Bladder microvascular endothelial cell (primary cell): ENCODE measurements at places on chromosomes 3 and 15. TPM values are rescaled to one million over a fixed set of nuclear protein-coding genes. Genes with fewer than 3 reads are reported as not detected.

The NLGN1 gene
- total RNA-seq: 1.3 and 4.0 TPM in 2 replicates

The ATP13A4 gene
- 0.13 TPM in 1 of 2 replicates, not detected in the other for total RNA-seq

The C3orf85 gene
- total RNA-seq: not detected in 2 replicates

The LRIG1 gene
- total RNA-seq: 13.6 and 79.9 TPM in 2 replicates

The DPPA2 gene
- not detected in 2 replicates for total RNA-seq

The ITIH4 gene
- total RNA-seq: 0.38 TPM in 1 of 2 replicates, not detected in the other

The NUP210 gene
- total RNA-seq: 0.16 and 7.9 TPM in 2 replicates

The PSMA4 gene
- total RNA-seq: 159 and 175 TPM in 2 replicates

The CD86 gene
- total RNA-seq: not detected in 2 replicates

The DAPK2 gene
- 11.2 and 25.0 TPM in 2 replicates for total RNA-seq

The AGTR1 gene
- total RNA-seq: not detected in 2 replicates

The CORO2B gene
- 0.32 and 2.1 TPM in 2 replicates for total RNA-seq

The ZBTB20 gene
- 10.7 and 34.0 TPM in 2 replicates for total RNA-seq

The WDR93 gene
- under 0.01 TPM in 1 of 2 replicates, not detected in the other for total RNA-seq

The PLD1 gene
- total RNA-seq: 36.4 and 98.1 TPM in 2 replicates

The SLCO2A1 gene
- total RNA-seq: 1.3 and 3.5 TPM in 2 replicates

The PCBP4 gene
- 20.2 and 45.4 TPM in 2 replicates for total RNA-seq

The TYRO3 gene
- 6.8 and 7.0 TPM in 2 replicates for total RNA-seq

The SOX2 gene
- total RNA-seq: not detected in 2 replicates

The JAGN1 gene
- 19.1 and 24.2 TPM in 2 replicates for total RNA-seq

The LTK gene
- total RNA-seq: under 0.01 and 0.06 TPM in 2 replicates

The FBXL22 gene
- total RNA-seq: 0.16 TPM in 1 of 2 replicates, not detected in the other

The PRR20G gene
- not detected in 2 replicates for total RNA-seq
